ENCODE measurements at places on chromosomes 16 and 17.
A peak's percentile ranks its signal among the peaks of the same experiment; 100 is the strongest.

- DNase-seq: no peak
Observed at GRCh38 chr16:2078096-2078495, 30.3 kb downstream of the TSC2 start.

- DNase-seq: no peak
Observed at GRCh38 chr16:47600376-47600775, 139.2 kb downstream of the PHKB start.

- DNase-seq: peak; percentile 57
Observed at GRCh38 chr16:77212741-77213541, 13.7 kb downstream of the SYCE1L start.

DNA sequence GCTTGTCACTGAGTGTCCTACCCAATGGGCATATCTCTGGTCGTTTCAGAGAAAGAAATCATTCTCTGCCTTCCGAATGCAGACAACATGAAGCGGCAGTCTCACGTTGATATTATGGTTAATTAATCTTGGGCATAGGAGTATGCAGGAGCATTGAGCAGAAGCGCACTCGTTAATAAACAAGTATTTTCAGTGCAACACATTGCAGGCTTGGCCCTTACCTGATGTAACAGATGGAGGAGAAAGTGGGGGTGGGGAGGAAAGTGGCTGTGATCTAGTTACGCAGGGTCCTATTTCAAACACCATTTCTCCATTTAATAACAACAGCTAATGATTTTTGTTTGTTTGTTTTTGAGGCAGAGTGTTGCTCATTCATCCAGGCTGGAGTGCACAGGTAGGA is 414.0 kb upstream of the RBFOX1 start:
- no peak for DNase-seq

DNA sequence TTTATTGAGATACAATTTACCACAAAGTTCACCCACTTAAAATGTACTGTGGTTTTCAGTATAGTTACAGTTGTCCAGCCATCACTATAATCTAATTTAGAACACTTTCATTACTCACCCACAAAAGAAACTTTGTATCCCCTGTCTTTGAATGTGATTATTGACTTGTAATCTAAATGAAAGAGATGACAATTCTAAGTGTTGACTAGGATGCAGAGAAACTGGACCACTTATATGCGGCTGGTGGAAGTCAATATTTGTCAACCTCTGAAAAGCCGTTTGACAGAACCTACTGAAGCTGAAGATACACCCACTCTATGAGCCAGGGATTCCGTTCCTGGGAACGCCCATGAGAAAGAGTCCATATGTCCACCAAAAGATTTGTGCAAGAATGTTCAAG is 36.8 kb downstream of the TEKT5 start:
- DNase-seq: no peak

DNA sequence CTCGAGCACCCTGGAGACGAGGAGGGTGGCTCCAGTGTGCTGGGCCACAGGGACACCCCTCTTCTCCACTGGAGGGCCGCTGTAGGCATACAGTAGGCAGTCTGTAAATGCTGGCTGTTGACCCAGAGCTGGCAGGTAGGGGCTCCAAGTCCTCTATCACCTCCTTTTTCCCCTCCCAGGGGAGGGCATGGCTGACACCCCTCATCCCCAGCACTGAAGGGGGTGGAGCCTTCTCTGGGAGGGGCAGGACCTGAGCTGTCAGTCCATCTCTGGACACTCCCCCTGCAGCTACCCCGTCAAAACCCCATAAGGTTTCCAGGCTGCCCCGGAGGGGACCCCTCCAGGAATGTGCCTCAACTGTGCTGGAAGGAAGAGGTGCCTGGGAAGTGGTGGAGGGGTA is 2.4 kb downstream of the KCNJ12 start:
- no peak for DNase-seq

GRCh38 chr17:33990943-33991706 is 264.0 kb upstream of the CCL2 start:
- no peak for DNase-seq

DNA sequence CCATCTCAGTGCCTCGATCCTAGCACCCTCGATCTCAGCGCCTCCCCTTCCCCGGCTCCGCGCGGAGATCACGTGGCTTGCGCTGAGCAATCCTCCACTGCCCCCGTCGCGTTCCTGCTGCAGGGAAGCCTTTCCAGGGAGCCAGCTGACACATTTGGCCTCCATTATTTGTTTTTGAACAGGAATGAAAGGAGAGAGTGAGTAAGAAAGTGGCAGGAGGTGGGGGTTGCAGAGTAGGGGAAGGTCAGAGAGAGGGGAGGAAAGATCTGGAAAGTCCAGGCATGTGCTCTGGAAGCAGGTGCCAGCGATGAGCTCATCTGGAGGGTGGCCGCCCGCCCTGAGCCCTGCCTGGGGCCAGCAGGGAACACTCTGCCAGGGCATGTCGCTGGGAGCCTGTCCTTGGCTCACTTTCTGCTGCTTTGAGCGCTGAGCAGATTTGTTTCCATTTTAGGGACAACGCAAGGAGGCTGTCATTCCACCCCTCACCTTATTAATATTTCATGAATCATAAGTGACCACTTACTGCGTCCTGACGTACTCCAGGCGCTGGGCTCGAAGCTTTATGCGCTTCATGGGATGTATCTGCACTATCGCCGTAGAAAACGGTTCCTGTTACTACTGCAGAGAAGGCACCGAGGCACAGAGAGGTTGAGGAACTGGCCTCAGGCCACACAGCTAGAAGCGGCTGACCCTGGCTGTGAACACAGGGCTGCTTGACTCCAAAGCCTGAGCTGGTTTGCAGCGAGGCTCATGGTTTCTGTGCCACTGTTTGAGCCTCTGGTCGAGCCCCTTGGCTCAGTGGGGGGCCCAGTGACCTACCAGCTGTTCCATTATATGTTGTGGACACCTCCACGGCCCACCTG is 283.1 kb downstream of the SEC14L1 start:
- no peak for DNase-seq

- DNase-seq: no peak
Observed at GRCh38 chr16:85192238-85193114, 80.2 kb upstream of the CIBAR2 start.

DNA sequence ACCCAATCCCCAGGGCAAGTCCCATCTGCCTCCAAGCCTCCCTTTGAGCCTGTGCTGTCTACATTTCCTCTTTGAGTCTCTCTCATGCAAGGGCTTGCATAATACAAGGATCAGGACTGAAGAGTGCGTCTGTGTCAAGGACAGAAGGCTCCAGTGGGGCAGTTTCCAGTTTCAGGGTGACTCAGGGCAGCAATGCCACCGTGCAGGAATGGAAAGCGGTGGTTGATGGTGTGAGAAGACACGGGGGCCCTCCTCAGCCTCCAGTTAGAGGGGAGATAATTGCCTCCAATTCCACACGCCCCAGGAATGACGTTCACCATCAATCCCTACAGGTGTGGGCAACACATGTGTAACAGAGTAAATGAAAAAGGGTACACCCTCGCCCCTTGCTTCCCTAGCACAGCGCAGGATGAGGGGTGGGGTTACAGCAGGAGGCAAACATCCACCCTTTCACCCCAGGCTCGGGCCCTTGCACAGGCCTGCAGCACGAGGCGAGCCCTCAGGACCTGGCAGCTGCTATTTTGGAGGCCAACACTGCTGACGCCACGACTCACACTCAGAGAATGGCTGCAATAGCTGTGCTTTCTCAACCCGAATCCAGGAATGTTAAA is 24.8 kb upstream of the SLC25A19 start:
- DNase-seq: no peak

DNA sequence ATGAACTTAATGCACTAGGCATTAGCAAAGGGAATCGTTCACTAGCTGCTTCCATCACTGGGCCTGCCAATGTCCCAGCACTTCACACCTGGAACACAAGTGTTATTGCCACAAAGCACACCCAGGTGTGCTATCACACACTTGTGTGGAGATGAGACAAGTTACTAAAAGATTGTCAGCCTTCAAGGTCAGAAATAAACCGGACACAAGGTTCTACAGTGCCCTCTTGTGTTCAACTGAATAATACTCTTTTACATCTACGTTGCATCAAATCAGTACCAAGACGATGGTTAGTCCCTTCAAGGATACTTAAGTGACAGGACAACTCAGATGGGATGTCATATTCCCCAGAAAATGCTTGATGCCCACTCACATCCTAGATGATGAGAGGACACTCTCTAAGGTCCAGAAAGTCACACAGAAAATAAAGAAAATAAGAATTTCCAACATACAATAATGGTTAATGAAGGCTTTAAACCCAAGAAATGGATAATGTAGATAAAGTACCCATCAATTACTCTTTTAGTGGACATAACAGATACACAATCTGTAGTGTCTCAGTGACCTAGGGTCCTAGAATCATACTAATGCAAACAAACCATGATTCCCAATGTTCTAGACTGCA is 16.4 kb upstream of the GLG1 start:
- DNase-seq: no peak

DNA sequence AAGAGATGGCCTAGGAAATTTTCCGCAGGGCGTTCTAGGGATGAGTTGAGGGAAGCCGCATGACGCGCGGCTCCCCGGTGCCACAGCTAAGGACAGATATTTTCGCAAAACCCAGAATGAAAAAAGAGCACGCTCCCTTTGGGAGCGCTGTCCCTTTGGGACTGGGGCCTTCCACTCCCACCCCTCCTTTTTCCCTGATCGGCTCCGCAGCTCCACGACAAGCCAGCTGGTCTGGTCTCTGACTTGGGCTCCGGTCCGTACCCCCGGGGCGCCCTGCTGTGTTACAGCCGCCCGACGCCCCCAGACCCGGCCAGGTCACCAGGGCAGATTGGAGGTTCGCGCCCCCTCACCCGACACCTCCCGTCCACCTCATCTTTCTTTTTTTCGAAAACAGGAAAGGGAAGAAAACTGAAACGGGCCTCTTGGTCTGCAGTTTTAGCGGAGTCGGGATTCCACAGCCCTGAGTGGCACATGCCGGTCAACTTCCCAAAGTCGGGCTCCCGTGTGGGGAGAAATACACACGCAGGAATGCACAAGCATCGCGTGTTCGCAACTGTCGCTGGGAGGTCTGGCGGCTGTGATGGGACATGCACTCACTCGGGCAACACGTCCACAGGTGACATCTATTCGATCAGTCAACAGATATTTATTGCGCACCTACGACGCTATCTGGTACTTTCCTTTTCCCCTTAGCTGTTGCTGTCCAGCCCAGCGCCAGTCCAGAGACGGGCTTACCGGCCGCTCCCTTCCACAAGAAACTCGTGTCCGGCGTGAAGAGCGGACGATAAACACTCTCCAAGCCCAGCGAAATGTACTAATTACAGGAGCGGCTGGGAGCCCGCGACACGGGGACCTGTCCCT is 3.9 kb upstream of the SOX9 start:
- DNase-seq: no peak

- no peak for DNase-seq
Observed at GRCh38 chr16:52729731-52730130, 182.8 kb upstream of the TOX3 start.

DNA sequence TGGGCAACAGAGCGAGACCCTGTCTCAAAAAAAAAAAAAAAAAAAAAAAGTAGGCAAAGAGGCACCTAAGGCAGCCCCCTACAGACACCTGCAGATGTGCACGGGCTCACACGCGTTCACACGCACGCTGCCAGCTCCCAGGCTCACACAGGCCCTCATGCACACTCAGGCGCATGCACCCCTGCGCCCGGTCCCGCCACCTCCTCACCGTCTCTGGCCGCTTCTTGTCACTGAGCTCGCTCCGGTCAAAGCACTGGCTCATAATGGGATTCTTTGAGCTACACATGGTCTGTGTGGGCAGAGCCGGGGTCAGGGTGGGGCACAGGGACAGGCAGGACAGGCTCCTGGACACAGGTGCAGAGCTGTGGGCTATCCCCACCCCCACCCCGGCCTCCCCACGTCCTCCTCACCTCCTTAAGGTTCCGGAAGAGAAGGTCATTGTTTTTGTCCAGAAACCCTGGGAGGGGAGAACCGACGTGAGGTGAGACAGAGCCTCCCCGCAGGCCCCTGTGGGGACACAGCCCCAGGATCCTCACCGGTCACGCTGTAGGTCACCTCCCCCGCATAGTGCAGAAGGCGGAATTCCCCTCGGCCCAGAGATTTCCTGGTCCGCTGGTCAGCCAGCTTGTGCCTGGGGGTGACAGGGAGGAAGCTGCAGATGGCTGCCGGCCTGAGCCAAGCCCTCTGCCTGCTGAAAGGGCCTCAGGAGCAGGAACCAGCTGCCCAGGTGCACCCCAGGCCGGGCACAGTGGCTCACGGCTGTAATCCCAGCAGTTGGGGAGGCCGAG is 17.9 kb downstream of the MYO1C start:
- no peak for DNase-seq

DNA sequence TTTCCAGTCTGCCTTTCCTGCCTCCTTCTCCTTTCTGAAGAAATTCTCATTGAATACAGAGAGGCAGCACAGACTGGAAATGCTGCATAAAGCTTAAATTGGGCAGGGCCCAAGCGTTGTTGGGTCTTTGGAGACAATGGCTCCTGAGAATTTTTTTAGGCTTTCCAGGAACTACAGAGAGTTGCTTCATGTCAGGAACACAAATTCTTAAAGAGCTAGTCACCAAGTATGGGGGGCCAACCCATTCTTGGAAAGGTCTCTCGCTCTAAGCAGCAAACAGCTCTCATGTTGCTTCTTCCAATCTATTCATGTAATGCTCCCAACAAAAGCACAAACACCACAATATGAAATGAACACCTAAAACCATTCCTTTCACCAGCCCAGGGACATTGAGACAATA is 6.9 kb downstream of the HNF1B start:
- no peak for DNase-seq

GRCh38 chr16:75644240-75645012 is 3.0 kb downstream of the KARS1 start:
- no peak for DNase-seq

GRCh38 chr17:18182110-18182977 is 1.3 kb upstream of the ALKBH5 start:
- DNase-seq: no peak

- no peak for DNase-seq
Observed at GRCh38 chr17:4482338-4483011, 16.2 kb upstream of the SPNS2 start.
